OCI-M1 (cell line): ENCODE measurements at places on chromosomes 2 and 18.

- DNase-seq = no peak
Observed at GRCh38 chr2:164882276-164882675, 40.7 kb upstream of the COBLL1 start.

DNA sequence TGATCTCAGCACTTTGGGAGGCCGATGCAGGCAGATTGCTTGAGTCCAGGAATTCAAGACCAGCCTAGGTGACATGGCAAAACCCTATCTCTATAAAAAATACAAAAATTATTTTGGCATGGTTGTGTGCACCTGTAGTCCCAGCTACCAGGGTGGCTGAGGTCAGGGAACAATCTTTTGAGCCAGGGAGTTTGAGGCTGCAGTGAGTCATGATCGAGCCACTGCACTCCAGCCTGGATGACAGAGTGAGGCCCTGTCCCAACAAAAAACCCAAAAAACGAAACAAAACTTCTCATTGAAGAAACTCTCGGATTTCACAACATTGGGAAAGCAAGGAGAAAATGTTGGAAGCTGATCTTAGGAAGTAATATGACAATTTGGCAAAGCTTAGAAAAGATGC is 317.3 kb upstream of the MGAT5 start:
- DNase-seq = no peak

DNA sequence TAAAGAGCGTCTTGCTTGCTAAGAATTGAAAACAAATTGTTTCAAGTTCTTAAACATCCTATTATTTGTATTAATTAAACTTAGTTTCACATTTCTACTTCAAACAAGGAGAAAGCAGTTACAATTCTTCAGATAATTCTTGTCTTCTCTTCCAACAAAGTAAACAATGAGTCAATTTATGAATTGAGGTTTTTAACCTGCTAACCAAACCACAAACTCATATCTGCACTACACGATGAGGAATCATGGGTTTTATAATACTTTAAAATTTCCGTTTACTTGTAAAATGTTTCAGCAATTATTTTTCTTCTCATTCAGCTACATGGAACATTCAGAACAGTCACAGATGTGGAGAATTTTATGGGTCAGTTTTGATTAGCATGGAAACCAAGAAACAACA is 114.2 kb downstream of the SPIRE1 start:
- DNase-seq = no peak

GRCh38 chr2:170680172-170680941 is 34.8 kb upstream of the SP5 start:
- no peak for DNase-seq

DNA sequence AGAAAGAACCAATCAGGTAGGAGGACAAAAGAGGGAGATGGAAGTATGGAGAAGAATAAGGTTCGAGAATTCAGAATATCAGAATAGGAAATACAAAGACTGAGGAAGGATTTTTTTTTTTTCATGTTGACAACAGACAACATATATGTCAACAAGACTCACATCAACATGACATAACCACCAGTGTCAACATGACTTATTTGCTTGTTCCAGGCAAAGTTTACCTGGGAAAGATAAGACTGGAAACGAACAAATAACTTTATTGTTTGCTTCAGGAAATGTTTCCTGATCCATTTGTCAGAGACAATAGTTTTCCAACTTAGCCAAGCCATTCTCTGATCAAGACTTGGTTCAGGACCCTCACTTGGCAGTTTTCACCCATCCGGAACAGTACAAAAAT is 321.9 kb upstream of the NETO1 start:
- no peak for DNase-seq

DNA sequence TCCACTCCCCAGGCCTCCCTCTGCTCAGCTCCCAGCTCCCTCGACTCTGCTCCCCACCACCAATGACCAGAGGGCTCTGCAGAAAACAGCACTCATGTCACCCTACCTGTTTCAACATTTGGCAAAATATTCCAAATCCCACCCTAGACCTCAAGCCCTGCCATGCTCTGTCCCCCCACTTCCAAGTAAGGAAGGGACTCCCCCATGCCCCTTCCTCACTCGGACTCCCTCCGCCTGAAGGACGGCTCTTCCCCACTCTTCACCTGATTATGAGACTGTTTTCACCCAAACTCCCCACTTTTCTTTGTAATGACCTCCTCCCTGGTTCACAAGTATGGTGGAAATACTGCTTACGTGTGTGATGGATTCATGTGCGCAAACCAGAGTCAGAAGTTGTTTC is 208.4 kb downstream of the MGAT5 start:
- no peak for DNase-seq

DNA sequence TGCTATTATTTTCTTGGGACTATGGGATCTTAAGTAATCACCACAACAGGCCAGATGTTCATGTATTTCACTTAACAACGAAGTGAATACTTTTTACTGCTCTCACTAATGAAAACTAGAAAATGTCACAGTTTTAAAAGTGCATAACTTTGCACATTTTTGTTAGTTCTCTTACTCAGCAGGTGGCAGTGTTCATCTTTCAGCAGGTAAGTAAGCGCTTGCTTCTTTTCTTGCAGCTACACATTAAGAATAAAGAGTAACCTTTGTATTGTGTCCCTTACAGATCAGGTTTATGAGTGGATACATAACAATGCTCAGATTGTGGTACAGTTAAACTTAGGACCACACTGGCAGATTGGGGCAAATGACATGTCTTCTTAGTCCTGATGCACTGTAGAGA is 61.0 kb downstream of the DAW1 start:
- DNase-seq = no peak

GRCh38 chr2:235675678-235676535 is 182.1 kb downstream of the AGAP1 start:
- DNase-seq = no peak

DNA sequence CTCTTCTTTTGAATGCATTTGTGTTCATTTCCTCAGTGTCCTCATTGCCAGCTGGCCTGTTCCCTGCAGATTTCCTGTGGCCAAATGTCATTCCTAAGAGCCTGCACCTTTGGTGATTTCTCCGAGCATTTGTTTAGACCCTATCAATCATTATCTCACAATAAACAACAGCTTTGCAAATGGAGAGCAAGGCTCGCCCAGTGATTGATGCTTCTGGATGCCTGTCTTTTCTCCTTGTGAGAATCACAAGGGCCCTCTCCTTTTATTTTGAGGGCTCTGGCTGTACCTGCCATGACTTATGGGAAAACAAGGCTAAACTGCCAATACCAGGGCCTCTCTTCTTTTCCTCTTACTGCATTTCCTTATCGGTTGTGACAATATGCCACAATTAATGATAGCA is 1454.4 kb upstream of the CELF4 start:
- no peak for DNase-seq

DNA sequence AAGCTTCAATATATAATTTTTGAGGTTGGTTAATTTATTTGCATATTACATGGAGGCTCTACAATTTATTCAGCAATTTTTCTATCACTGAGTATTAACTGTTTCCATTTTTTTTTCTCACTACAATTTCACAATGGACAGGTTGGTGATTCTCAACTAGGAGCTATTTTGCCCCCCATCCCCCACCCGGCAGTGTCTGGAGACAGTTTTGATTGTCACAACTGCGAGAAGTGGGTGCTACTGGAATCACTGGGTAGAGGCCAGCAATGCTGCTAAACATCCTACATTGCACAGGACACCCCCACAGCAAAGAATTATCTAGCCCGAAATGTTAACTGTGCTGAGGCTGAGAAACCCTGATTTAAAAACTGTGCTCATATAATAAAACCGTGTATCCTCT is 82.6 kb downstream of the CCDC93 start:
- DNase-seq = no peak

DNA sequence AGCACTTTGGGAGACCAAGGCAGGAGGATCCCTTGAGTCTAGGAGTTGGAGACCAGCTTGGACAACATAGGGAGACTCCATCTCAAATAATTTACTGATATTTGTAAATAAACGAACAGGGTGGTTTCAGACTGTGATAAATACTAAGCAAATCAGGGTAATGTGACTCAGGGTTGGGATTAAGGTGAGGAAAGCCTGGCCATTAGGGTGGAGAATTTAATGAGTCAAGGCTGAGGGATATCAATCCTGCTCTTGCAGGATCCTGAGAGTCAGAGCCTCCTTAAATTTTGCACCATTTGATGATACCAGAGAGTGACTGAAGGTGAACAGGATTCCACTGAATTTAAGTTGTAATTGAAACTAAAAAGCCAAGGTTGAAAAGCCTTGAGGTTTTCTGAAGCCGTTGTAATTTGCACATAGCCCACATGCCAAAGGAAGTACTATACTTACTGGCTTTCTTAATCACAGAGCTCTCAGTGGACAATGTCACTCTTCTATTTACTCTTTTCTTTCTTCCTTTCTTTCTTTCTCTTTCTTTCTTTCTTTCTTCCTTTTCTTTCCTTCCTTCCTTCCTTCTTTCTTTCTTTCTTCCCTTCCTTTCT is 28.6 kb upstream of the AP1S3 start:
- DNase-seq = no peak

GRCh38 chr18:75086494-75087034 is 122.4 kb downstream of the PTGR3 start:
- no peak for DNase-seq

- no peak for DNase-seq
Observed at GRCh38 chr18:21291106-21291505, 49.1 kb downstream of the GREB1L start.

DNA sequence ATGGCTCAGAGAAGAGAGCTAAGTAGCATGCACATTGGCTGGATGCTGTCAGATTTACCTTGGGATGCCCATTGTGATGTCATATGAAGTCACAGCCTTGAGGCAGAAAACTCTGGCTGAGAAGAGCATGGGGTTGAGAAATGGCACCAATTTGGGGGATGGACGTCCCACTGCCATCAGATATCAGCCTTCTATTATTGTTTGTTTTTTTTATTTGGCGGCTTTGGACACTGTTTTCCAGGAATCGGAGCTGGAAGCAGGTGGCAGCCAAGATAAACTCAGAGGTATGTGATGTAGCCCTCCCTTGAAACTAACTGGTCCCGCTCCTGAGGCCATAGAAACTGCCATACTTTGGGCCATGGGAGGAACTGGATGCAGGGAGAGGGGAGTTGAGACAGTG is 40.6 kb downstream of the GCKR start:
- peak; percentile 34 for DNase-seq

- no peak for DNase-seq
Observed at GRCh38 chr2:207770602-207771404, 1.1 kb upstream of the FZD5 start.

GRCh38 chr2:71559080-71559827 is 105.9 kb downstream of the DYSF start:
- no peak for DNase-seq

DNA sequence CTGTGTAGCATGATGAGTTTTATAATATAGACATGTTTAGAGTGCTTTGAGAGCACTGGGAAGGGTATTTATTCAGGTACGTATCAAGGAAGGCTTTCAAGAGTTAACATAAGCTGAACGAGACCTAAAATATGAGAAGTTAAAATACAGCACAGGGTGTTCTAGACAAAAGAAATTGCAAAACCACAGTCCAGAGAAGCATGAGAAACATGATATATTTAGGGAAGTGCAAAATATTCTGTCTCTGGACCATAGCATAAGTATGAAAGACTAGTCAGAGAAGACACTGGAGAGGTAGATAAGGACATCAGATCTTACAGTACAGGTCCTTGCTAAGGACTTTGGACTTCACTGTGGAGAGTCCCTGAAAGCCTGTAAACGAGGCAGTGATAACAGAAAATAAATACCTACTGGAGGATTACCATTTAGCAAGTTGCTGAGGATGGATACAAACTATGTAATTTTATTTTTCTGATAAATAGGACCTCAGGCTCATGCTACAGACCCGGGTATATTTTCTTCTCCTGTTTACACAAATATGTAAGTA is 43.7 kb downstream of the FSIP2 start:
- DNase-seq = peak; percentile 18

- DNase-seq = no peak
Observed at GRCh38 chr18:50283469-50284209, 2.3 kb upstream of the MBD1 start.

DNA sequence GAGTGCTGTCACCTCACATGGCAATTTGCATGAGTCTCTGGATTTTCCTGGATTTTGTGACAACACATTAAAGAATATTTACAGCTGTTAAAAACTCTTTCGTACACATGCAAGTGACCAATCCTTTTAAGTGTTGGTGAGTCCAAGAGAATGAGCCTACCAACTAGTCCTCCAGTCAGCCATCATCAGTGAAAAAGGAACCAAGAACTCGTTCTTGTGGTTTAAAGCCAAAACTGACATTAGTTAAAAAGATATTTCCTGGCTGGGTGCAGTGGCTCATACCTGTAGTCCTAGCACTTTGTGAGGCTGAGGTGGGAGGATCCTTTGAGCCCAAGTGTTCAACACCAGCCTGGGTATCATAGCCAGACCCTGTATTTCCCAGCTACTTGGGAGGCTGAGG is 215.4 kb upstream of the ITGA4 start:
- no peak for DNase-seq

- no peak for DNase-seq
Observed at GRCh38 chr18:78069784-78070664, 820.4 kb downstream of the GALR1 start.

DNA sequence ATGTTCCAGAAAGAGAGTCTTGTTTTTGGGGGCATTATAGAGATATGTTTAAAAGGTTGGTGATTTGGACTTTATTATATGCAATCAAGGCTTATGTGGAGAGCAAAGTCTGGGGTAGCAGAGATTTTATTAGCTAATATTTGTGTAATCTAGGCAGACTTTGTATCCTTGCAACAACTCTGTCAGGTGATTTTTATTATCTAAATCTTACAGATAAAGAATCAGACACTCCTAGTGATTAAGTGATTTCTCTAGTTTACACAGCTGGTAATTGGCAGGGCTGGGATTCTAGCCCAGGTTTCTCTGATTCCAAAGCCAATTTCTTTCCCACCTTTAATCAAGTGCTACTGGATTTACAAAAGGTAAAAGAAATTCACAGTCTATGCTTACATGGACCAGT is 33.3 kb upstream of the NCK2 start:
- DNase-seq = no peak

GRCh38 chr2:125935559-125935958 is 720.4 kb upstream of the GYPC start:
- no peak for DNase-seq
